ENCODE measurements at places on chromosomes 2 and 18. TPM values are rescaled to one million over a fixed set of nuclear protein-coding genes. Genes with fewer than 3 reads are reported as not detected.

ANO7 gene
- 5.1 TPM for total RNA-seq

DNA sequence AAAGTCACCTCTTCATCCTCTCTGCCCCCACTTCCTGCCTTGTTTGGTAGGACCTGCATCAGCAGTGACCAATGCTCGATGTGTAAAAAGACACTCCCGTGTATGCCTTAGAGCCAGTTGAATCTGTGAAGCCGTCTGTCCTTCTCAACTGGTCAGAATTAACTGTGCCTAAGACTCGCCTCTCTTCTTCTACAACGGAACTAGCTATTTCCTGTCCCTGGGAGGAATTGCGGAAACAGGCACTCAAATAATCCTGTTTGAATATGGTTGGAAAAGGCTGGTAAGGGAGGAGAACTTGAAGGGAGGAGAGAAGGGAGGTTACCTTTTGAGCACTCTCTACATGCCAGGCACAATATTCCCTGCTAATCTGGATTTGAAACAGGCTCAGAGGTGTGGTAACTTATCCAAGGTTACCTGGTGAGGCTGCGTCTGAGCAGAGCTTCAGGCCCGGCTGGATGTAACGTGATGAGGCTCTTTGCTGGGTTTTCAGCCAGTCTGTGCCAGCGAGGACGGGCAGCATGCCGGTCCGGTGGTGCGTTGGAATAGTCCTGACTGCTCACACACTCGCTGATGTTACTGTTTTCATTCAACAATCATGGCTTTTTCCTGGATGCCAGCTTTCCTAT lies 127.0 kb downstream of the FAM168B start:
- DNase-seq = peak; percentile 27

DNA sequence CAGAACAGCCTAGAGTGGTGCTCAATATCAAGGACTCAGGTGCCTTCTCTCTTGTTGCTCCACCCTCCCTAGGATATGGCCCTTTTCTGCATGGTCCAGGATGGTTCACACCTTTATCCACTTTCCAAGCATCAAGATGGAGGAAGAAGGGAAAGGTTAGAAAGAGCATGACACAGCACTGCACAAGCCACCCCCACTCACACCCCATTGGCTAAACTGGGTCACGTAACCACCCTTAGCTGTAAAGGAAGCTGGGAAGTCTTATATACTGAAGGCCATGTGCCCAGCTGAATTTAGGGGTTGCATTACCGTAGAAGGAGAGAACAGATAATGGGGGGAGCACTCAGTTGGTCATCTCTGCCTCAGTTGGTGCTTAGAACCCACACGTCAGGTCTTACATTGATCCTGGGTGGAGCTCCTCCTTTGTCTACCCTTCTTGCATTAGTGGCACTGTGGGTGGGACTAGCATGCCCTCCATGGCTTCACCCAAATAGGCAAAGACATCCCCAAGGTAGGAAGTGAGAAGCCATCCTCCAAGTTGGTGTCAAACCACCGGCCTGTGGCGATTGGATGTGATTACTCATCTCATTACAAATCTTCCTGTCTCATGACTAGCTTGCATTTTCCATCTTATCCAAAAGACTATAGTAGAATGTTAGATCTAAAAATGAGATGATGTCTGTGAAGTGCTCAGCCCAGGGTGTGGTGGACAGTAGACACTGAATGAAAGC lies 248.5 kb downstream of the HAUS1 start:
- DNase-seq = no peak

MLPH gene
- total RNA-seq = 16.5 TPM

DNA sequence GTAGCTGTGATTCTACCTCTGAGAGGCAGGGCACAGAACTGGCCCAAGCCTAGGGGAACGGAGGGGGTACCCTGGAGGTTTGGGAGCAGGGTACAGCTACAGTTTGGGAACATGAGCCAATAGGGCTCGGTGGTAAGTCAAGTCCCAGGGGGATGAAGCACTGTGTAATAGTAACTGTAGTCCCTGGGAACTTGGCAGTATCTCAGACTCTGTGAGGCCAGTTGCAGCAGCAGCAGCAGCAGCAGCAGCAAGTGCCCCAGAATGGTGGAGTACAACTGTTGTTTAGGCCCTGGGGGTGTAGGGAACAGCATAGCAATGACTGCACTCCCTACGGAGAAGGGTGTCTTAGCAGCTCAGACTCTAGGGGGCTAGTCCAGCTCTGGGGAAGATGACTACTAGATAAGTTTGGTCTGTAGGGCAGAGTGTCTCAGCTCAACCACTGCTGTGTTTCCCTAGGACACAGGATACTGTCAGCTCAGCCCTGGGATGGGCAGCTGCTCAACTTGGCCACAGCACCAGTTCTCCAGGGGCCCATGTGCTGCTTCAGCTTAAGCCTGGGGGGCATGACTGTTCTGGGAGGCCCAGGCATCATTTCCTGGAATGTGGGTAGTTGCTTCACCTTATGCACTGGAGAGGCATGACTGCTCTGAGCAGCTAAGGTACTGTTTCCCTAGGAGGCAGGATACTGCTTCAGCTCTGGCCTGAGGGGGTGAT lies 20.5 kb downstream of the CARF start:
- DNase-seq = no peak

GRCh38 chr2:56268856-56269255 lies 85.1 kb downstream of the CCDC85A start:
- no peak for DNase-seq

DNA sequence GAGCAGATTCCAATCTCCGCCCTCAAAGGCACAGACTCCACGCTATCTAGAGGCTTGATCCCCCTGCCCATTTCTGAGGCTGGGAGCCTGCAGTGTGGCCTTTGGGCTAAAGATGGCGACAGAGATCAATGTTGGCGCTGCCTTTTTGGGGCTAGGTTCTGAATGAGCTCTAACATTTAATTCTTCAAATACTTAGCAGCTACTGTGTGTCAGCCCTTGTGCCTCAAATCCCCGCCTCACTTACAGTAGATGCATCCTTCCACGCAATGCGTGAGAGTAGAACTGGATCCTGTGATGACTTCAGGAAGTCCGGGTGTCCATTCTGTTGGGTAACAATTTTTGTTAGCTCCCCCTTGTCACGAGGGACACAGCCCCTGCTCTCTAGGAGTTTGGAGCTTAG lies 12.4 kb downstream of the IL1F10 start:
- DNase-seq = peak; percentile 80

- no peak for DNase-seq
Measured at GRCh38 chr2:216742411-216742810, 47.1 kb upstream of the IGFBP5 start.

DNA sequence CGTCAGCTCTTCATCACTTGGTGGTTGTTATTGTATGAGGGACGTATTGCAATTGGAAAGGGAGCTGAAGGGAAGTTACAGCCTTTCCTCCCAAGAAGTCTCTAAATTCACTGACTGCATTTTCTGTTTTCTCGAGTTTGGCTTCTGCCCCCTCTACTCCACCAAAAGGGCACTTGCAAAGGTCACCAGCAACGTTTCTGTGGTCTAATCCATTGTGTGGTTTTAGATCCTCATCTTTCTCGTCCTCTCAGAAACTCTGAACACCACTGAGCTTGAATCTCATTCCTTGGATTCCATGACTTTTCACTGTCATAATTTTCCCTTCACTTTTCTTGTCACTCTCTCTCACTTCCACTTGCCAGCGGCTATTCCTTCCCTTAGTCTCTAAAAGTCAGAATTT lies 308.0 kb downstream of the AFF3 start:
- DNase-seq = no peak

ANKRD30B gene
- not detected for total RNA-seq

DNA sequence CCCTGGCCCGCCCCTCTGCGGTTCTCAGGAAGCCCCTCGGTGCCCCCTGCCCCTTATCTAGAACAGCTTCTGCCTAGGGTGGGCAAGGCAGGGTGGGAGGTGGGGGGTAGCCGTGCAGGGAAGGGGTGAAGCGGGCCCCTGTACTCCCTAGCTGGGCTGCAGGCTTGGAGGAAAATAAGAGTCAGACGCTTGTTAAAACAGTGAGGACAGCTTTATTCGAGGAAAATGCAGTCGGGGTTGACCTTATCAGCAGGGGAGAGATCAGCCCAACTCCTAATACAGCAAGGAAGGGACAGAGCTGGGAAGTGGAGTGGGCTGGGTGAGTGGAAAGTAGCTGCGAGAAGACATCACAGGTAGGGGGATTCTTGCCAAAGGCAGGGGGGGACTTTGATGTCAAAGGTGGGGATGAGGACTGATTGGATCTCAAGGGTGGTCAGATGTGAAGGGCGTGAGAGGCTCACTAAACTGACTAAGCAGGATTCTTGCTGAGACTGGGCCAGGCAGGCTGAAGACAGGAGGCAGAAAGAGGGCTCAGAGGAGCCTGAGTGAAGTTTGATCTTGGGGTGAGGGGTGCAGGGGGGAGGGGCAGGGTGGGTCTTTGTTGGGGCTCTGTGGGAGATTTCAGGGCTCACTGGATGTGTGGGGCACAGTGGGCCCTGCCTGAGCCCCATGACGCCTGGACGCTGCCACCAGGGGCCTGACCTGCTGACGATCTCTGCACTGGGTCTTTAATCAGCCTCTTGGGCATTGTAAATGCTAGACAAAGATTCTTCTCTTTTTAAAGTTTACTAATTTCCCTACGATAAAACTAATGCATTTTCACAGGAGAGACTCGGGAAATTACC lies 29.9 kb downstream of the HPCAL1 start:
- no peak for DNase-seq

FAP gene
- not detected for total RNA-seq

DNA sequence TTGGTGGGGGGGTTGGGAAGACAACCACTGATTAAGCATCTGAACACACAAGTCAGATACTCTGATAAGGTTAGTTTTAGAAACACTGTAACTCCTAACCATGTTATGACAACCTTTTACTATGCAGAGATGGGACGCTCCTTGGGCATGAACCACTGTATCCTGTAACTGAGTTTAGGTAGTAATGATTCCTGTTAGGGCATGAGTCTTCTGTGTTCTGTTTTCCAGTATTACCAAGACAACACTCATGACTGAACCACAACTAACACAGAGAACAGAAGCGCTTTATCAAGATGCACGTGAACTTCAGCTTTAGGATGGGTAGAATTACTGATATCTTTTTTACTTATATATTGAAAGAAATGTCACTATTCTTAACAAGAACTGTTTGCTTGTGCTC lies 14.1 kb upstream of the CREB1 start:
- no peak for DNase-seq

DNA sequence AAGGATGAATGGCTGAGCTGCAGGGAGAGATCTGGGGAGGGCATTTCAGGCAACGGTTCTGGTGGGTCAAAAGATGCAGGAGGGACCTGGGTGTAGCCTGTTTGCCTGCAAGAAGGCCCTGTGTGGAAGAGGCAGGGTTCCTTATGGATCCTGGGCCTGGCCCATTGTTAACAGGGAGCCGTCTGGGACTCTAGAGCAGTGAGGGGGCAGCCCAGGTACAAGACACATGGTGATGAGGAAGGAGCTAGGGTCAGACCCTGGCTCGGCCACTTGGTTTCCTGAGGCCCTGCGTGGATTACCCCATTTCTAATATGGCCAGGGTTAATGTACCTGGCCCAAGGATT lies 124.9 kb downstream of the GLI2 start:
- DNase-seq = no peak

GRCh38 chr18:62335494-62335893 lies 10.4 kb downstream of the TNFRSF11A start:
- DNase-seq = no peak

DNA sequence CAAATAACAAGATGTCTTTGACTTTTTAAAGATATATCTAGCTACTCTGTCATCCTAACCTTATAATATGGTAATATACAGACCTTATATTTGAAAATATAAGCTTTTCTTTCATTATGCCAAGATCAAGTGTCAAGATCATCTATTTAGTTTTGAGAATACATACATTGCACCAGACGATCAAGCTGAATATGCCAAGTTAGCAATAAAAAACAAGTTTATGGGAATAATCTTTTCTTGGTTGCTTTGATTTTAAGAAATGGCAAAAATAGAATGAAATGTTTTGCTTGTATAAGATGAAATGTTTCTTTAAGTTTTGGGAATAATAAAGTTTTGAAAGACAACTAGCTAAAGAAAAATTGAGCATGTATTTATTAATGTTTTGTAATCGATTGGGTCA lies 163.8 kb downstream of the DPP4 start:
- no peak for DNase-seq

GRCh38 chr2:108404784-108405397 lies 27.1 kb downstream of the SULT1C4 start:
- DNase-seq = no peak

DNA sequence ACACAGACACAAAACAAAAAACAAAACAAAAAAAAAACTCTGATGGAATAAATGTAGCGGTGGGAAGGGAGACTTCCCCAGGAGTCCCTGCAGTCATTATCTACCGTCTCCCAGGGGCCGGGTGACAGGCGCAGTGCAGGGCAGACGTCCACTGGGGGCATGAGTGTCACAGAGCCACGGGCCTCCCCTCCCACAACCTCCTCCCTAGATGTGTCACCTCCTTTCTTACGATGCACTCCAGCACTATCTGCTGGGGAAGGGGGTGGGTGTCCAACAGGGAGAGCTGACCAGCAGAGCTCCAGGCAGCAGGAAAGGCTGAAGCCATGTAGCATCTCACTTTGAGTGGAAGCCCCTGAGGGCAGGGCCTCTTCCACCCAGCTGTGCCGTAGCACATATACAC lies 84.5 kb downstream of the LONRF2 start:
- peak; percentile 33 for DNase-seq

DNA sequence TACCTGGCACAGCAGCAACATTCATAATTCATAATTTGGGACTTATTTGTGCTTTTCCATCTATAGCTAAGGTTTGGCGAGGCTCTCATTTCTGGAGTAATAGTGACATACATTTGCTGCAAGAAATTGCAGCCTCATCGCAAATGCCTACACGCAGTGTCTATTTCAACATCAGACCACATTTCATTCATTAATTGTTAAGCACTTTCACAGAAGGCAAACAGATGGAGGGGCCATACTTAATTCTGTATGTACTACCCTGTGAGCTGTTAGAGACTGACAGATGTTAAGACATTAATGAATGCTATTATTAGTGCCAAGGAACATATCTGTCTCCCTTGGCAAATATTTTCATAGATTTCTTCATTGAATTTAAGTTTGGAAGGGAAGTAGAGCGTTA lies 125.7 kb downstream of the UXS1 start:
- DNase-seq = no peak

- no peak for DNase-seq
Measured at GRCh38 chr2:1265454-1265853, 147.8 kb upstream of the TPO start.

GRCh38 chr2:239399433-239399920 lies 1.3 kb downstream of the HDAC4 start:
- DNase-seq = no peak

Data from GM23338 (cell line).